ENCODE measurements at places on chromosomes 7 and 10.

- DNase-seq = no peak
Measured at GRCh38 chr10:97690133-97690532, 3.1 kb upstream of the AVPI1 start.

- DNase-seq = no peak
Measured at GRCh38 chr10:84798312-84798711, 469.9 kb downstream of the CCSER2 start.

DNA sequence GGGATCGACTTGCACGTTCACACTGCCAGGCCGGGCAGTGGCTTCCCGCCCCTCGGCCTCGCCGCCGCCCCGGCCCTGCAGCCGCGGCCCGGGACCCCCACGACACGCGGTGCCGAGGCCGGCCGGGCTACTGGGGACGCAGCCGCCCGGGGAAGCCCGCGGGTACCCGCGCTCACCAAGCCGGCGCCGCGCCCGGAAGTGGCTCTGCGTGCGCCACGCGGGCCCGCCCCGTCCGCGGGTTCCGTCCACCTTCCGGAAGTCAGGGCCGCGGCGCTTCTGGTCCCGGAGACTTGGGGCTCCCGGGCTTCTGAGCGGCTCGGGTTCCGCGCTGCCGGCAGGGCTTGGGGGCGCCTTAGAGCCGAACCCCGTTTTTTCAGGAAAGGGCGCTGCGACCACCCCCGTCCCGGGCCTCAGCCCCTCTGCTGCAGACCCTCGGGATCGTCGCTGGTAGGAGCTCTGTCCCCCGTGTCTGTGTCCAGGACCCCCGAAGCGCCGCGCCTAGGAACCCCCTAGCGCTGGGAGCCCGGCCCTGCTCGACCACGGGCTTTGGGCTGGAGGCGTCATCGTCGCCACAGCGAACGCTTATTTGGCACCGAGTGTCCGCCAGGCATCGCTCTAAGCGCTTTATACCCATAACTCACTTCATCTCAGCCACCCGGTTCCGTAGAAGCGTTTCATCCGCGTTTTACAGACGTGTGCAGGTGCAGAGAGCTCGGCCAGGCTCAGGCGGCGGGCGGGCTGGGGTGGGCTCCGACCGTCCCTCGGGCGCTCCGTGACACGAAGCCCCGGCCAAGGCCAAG, at the start of gene PSMG3:
Gene PSMG3, minus strand, starts transcription at position 200 of the 800 bp plus-strand sequence. CDS start 693 bp downstream, outside the sequence.
- peak; percentile 99 for DNase-seq

- peak; percentile 55 for DNase-seq
Measured at GRCh38 chr7:139915864-139916716, 87.0 kb downstream of the TBXAS1 start.

- no peak for DNase-seq
Measured at GRCh38 chr10:102935939-102936605, 18.0 kb downstream of the CNNM2 start.

GRCh38 chr7:15905251-15906040, 219.0 kb upstream of the MEOX2 start:
- no peak for DNase-seq

DNA sequence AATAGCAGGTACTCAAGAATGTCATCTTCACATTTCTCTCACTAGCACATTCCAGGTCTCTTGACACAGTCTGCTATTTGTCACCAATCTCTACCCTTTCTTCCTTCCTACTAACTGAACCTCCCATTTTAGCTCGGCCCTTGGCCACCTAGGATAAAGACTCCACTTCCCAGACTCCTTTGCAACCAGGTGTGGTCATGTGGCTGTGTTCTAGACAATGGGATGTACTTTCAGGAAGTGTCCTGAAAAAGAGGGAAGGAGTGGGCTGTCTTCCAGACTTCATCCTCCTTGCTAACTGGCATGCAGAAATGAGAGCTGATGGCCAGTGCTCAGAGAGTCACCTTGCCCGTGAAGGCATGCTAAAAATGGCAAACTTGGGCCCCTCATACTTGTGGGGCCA, 139.2 kb downstream of the AMPH start:
- DNase-seq = no peak

- DNase-seq = no peak
Measured at GRCh38 chr7:2004841-2005725, 227.7 kb downstream of the MAD1L1 start.

- no peak for DNase-seq
Measured at GRCh38 chr7:39882148-39882784, 67.8 kb upstream of the CDK13 start.

DNA sequence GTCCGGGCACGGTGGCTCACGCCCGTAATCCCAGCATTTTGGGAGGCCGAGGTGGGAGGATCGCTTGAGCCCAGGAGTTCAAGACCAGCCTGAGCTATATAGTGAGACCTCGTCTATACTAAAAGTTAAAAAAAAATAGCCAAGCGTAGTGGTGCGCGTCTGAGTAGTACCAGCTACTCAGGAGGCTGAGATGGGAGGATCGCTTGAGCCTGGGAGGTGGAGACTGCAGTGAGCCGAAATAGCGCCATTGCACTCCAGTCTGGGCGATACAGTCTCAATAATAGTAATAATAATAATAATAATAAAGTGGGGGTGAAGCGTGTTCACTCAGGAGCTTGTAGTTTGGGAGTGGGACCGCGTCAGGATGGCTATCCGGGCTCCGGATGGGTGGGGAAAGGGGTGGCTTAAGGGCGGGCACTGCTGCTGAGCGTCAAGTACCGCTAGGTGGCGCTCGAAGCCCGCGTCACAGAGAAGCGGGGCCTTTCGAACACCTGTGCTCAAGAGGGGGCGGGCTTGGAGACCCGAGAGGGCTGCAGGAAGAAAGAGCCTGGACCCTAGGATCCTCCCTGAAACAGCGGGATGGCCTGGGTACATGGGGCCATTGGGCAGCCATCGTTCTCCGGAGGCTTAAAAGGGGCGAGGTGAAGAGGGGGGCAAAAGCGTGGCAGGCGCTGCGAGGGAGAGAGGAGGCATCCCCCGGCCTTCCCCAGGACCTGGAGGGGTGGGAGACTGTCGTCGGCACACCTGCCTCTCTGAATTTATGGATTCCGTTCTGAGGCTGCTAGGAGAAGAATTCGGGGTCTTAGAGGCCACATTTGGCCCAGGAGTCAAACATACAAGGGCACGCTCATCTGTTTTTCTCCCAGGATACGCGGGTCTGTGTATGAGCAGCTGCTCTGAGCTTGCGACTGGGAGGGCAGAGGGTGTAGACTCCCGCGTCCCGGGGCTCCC, 14.5 kb downstream of the LBX1 start:
- DNase-seq = no peak

- DNase-seq = no peak
Measured at GRCh38 chr10:125085258-125086054, 74.9 kb downstream of the CTBP2 start.

DNA sequence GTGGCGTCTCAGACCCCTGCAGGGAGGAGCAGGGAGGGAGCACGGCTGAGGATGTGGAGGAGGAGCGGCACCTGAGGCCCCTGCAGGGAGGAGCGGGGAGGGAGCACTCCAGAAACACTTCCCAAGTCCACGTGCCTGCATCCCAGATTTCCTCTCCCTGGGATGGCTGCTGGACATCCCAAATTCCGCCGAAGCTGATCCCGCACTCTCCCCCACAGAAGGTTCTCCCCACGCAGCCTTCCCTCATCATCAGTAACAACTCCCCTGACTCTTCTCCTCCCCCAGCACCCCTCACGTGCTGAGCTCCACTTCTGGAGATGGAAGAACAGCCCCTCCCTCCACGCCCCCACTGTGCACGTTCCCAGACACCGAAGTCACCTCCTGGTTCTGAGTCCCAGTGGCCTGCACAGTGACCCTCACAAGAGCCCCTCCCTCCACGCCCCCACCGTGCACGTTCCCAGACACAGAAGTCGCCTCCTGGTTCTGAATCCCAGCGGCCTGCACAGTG, 17.8 kb upstream of the FOXL3 start:
- no peak for DNase-seq

GRCh38 chr10:73906524-73907447, 4.1 kb upstream of the PLAU start:
- DNase-seq = no peak

- no peak for DNase-seq
Measured at GRCh38 chr10:103416436-103417147, 20.2 kb downstream of the PDCD11 start.

GRCh38 chr7:101739775-101740398, 77.5 kb upstream of the CUX1 start:
- DNase-seq = no peak

GRCh38 chr7:31408140-31408729, 67.7 kb upstream of the NEUROD6 start:
- DNase-seq = no peak

DNA sequence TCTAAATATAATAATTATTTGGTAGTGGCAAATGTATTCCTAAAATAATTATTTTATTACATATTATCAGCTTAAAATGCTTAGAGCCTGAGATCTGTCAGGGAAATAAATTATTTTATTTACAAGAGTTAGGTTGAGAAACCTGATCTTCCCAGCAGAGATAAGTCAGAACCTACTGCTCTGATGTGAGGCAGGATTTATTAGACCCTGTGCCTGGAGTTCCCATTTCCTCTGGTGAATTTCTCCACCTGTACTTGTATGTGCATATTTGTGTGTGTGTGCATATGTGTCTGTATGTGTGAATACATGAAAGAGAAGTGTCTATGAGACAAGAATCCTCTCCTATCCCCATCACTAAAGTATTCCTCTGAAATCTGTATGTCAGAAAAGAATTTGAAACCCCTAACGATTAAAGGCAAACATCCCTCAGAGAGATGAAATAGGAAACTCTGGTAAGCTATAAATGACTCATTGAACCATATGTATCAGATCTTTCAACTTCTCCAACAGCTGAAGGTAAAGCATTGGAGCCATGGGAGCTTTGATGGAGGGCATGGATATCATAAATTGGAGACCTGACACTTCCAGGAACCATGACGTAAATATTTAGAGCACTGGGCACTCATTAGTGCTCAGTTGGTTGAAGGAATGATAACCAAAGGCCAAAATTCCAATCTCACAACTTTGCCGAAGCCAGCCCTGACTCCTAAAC, 190.9 kb downstream of the XPNPEP1 start:
- no peak for DNase-seq

DNA sequence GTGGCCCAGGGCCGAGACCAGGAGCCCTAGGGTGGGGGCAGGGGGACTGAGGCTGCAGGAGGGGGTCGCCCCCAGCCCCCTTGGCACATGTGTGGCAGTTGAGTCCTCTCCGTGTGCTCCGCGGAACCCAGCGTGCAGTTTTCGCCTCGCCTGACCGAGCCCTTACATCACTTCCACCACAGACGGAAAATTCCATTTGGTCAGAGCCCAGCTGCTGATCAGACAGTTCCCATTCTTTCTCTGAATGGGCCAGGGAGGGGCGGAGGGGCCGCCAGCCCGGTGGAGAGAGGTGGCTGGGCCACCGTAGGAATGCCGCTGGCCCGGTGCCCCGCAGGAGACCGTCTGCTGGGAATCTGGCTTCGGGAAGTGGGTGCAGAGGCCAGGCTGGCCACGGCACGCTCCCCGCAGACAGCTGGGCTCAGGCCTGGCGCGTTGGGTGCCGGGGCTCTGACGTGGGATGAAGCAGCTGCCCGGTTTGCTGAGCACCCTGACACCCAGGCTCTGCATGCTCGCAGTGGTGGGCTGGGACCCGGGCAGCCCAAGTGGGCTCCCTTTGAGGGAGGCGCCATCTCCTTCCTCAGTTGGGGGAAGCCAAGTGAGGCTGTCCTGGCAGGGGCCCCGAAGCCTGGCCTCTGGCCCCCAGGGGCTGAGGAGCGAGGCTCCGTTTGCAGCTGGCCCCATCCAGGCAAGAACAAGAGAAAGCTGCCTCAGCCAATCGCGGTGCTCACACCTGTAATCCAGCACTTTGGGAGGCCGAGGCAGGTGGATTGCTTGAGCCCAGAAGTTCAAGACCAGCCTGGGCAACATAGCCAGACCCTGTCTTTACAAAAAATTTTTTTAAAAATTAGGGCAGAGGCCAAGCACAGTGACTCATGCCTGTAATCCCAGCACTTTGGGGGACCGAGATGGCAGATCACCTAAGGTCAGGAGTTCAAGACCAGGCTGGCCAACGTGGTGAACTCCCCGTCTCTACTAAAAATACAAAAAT, 9.9 kb downstream of the TTYH3 start:
- DNase-seq = no peak

GRCh38 chr10:26911811-26912461, 51.2 kb upstream of the ABI1 start:
- no peak for DNase-seq

- no peak for DNase-seq
Measured at GRCh38 chr7:85135977-85136376, 50.9 kb downstream of the SEMA3D start.

GRCh38 chr7:46933596-46933995, 648.3 kb downstream of the TNS3 start:
- no peak for DNase-seq

DNA sequence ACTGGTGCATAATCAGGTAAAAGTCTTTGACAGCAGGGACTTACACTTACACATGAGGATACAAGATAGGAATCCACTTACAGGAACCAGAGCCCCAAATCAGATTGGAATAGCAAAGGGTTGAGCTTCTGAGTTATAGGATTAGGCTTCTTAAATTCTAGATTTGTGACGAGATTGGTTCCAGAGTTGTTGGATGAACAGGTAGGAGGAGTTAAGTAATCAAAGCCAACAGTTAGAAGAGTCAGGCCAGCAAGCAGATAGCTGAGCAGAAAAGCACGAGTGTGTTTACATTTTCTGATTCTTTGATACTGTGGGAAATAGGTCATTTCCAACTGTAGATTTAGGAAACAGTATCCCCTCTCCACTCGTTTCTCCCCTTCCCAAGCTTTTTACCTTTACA, 167.0 kb downstream of the MDFIC start:
- DNase-seq = no peak

DNA sequence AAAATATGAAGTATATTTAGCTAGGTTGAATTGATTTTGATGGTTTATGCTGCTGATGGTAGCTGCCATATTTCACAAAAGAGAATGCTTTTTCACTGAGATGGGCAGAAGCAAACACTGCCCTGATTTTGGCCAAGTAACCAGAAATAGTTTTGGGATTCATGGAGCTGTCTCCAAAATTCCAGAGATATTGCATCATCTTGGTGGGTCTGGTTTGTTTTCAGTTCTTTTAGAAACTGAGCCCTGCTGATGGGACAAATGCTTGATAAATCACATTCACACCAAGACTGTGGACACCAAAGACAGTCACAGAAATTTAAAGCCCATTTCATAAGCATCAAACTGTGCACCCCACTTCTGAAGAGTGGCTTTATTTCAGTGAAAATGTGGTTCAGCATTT, 140.5 kb downstream of the BICC1 start:
- no peak for DNase-seq

DNA sequence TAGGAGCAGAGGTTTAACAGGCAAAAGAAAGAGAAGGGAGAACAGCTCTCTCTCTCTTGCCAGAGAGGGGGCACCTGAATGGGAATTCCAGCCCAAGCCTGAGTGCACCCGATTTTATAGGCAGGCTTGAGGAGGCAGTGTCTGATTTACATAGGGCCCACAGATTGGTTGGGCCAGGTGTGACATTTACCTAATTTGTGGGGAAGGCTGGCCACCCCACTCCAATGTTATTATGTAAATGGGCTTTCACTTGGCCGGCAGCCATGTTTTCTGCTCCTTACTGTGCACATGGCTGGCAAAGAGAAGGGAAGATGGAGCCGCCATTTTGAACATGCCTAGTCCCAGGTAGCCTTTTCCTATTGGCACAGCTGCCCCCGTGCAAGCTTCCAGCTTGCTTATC, 735.5 kb upstream of the AUTS2 start:
- DNase-seq = no peak

- DNase-seq = no peak
Measured at GRCh38 chr10:115141254-115141653, 48.1 kb downstream of the ATRNL1 start.

Measured in GM12892 (cell line).